PC-3 (cell line): ENCODE measurements at places on chromosomes 1 and 21.
A peak's percentile ranks its signal among the peaks of the same experiment; 100 is the strongest.

DNA sequence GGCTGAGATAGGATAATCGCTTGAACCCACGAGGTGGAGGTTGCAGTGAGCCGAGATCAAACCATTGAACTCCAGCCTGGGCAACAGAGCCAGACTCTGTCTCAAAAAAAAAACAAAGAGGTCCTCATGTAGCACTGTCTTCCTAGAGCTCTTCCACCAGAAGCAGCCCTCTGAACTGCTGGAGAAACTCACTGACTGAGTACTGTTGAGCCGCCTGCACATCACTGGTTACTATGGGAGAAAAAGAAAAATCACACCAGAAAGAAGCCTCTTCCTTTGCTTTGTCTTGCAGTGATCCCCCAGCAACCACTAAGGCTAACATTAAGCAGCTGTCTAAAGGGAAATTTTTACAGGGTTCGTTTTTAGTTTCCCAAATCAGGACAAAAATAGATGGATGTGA lies 112.9 kb upstream of the LYPLAL1 start:
- no peak for DNase-seq

DNA sequence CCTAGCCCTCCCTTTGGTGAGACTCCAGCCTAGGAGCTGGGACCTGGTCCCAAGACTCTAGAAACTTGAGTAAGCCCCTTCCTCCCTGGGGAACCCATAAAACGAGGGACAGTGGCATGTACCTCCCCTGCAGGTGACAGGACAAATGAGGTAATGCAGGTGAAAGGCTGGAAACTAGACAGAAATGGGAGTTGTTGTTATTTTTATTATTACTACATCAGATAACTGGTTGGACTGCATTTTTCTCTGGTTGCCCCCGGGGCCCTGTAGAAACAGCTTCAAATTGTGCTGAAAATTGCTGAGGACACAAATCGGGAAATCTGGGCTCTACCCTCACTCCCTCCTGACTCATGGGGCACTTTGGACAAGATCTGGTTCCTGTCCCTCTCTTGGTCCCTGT lies 132.3 kb upstream of the WNT4 start:
- DNase-seq, result peak; percentile 89

GRCh38 chr1:11748294-11749202 lies 12.6 kb downstream of the AGTRAP start:
- no peak for DNase-seq

DNA sequence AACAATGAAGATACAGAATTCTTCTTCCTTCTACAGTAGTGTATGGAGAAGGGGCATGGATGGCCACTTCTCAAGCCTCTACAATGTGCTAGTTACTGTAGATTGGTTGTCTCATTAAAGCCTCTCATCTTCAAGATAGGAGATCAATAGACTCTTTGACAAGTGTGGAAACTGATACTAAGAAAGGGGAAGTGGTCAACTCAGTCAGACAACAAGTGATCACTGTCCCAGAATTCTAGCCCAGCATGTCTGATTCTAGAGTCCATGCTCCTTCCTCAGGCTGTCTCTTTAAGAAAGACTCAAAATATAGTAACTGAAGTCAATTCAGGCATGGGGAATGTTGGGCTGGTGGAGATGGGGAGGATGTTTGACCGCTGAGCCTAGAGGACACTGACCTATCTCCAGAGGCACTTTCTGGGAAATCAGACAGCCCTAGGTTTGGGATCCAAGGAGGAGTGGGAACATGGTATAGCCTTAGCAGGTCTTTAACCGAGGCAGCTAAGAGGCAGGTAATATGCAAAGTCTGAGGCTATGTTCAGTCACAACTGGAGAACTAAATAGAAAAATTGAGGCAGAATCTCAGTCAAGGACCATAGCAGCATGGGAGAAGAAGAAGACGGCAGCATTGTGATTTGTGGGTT lies 39.3 kb upstream of the EYA3 start:
- DNase-seq, result no peak

DNA sequence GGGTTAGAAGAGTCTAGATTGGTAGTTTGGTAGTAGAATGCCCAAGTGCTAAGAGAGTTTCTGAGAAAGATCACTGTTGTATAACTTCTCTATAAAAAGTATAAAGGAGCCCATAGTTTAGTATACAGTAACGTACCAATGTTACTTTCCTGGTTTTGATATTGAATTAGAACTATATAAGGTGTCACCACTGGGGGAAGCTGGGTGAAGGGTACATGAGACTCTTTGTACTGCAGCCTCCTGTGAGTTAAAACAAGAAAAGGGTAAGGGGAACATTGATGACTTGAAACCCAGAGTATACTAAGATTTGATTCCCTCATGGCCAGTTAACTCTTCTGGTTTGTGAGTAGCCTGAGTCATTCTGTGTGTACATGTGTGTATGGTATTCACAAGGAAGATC lies 129.8 kb downstream of the RPS6KC1 start:
- DNase-seq, result no peak

DNA sequence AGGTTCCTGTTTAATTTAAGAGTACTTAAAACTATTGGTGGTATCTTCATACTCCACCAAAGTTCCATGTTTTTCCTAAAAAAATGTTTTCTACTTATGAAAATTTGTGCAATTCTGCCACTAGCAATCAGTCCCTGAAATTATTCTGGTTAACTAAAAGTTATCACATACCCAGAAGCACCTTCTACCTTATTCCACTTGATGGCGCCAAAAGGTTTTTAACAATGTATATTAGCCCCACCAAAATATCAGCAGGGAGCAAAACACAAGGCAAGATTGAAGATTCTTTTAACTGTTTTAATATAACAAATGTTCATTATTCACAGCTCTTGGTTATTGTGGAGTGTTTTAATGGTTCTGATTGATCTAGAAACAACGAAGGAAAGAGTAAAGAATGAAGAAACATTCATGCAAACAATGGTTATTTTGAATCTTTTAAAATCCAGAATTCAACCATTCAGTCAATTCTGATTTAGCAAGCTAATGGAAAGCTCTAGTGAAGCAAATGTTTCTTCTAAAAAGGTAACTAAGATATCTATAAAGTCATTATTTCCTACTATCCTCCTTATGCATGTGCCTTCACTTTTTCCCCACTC lies 67.2 kb downstream of the TTLL7 start:
- DNase-seq, result peak; percentile 67

DNA sequence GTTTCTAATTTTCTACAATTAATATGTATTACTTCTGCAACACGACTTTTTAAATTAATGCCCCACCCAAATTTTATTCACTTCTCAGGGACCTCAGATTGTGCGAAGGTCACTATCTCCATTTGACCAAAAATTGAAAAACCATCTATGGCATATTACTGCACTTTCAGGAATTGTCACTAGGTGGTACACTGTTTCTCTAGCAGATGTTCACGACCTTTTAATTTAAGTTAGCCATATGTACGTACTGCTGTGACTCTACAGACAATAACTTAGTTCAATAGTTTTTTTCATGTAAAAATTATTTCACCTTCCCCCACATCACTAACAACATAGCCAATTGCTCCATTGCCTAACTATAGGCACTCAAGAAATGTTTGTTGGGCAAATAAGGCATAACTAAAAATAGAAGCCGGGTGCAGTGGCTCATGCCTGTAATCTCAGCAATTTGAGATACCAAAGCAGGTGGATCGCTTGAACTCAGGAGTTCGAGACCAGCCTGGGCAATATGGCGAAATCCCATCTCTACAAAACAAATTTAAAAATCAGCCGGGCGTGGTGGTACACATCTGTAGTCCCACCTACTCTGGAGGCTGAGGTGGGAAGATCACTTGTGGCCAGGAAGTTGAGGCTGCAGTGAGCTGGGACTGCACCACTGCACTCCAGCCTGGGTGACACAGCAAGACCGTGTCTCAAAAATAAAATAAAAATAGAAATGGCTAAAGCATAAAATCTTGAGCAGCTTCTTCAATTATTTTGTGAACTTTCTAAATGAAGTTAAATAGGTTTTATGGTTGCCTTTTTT lies 75.7 kb upstream of the PKN2 start:
- peak; percentile 71 for DNase-seq

DNA sequence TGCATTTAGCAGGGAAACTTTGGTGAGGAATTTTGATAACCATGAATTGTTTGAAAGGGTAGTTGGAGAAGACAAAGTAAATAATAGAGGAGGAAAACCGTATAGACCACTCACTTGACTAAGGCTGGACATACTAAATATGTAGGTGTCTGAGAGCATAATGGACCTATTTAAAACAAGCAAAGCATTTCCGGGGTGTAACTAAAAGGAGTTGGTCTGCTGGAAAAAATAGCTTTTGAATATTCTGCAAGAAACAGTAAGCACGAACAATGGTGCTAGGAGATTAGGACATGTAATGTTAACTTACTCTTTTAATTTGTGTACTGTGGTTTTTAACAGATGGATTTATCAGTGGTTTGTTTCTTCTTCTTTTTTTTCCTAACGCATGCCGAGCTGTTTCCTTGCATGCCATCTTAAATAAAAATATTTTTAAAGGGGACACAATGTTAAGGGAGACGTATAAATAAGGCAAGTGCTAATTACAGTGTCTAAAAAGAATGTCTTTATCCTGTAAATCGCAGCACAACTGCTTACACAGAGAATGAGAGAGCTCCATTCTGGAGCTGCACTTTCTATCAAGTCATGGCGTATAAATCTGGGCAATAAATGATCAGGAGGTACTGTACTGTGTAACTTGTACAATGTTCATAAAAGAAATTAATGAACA lies 492.1 kb downstream of the LMO4 start:
- no peak for DNase-seq
